Foreskin melanocyte (primary cell): ENCODE measurements at places on chromosomes 5 and 9.

- peak; percentile 59 for DNase-seq
Measured at GRCh38 chr5:137751869-137752491, 2.2 kb downstream of the HNRNPA0 start.

- no peak for DNase-seq
Measured at GRCh38 chr9:124812441-124812876, 35.5 kb downstream of the OLFML2A start.

DNA sequence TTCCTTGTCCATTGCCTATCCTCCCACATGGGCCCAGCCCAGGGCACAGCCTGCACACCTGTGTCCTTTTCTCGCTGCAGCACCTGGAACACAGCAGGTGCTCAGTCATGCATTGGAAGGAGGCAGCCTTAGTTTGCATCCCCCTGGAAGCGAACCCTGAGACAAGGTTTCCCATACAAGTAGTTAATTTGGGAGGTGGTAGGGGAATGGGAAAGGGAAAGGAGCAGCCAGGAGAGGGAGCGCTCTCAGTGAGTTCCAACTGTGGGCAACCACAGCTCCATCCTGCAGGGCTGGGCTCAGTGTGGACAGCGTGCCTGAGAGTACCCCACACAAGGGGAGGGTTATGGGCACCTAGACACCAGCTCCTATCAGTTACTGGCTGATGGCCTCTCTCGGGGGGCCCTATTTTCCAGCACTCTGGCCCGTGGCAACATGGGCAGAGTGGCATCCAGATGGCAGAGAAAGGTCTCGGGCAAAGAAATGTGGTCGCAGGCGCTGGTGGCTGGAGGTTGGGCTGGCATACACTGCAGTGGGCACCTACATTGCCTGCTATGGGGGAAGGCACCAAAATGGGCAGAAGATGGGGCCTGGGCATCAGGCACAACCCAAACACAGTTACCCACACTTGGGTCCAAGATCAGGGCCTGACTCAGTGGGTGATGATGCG is 50.1 kb downstream of the TSPAN17 start:
- DNase-seq, result no peak

DNA sequence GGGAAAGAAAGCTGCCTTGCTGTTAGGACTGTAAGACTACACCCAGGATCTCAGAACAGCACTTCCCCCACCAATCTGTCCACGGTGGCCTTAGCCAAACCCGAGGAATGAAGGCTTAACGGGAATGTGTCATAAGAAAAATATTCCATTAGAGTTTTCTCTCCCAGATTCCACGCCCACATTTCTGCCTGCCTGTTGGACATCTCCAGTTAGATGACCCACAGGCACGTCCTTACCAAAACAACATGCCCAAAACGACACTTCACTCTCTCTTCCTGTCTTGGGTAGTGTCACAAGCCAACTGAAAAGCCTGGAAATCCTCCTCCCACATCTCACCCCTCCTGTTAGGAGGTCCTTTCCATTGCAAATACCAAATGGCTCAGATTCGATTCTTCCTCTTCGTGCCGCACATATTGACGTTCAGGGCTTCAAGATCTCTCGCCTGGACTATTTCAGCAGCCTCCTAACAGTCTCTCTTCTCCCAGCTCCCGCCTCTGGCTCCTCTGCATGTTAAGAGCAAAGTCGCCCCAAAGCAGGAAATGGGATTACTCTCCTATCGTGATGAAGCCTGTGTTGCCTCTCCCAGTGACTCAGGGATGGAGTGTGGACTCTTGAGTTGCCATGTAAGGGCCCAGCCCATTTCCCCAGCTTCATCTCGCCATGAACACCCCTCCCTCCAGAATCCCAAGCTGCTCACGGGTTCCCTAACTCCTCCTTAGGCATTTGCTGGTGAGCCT is 159.3 kb downstream of the NR3C1 start:
- peak; percentile 69 for DNase-seq

DNA sequence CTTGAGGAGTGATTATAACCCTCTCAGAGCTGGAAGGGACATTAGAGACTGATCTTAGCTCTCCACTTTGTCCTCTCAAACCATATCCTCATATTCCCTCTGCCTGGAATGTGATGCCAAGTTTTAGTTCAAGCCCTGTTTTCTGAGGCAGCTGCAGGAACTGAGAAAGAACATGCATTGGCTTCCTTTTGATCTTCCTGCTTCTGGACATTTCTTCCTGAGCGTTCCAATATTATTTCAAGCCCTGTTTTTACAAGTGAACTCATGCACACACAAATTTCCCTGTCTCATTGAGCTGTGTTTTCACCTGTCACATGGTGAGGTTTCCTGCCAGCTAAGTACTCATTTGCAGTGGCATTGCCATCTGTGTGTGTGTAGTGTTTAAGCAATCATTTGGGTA is 17.0 kb downstream of the FOCAD start:
- no peak for DNase-seq

GRCh38 chr9:134494905-134495304 is 146.7 kb upstream of the COL5A1 start:
- no peak for DNase-seq

DNA sequence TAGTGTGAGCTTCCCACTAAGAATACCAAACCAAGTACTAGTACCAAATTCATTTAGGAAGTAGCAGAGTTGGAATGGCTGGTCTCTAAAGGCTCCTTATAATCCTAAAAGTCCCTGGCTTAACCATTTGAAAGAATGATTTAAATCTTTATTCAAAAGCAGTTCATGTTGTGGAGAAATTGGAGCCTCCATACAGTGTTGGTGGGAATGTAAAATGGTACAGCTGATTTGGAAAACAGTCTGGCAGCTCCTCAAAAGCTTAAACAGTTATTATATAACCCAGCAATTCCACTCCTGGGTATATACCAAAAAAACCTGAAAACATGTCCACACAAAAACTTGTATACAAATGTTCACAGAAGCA is 2.9 kb downstream of the PLIN2 start:
- no peak for DNase-seq
